Activated T-cell treated with anti-CD3 and anti-CD28 coated beads for 48 hours (primary cell): ENCODE measurements at places on chromosomes 5 and 9.
A peak's percentile ranks its signal among the peaks of the same experiment; 100 is the strongest.

DNA sequence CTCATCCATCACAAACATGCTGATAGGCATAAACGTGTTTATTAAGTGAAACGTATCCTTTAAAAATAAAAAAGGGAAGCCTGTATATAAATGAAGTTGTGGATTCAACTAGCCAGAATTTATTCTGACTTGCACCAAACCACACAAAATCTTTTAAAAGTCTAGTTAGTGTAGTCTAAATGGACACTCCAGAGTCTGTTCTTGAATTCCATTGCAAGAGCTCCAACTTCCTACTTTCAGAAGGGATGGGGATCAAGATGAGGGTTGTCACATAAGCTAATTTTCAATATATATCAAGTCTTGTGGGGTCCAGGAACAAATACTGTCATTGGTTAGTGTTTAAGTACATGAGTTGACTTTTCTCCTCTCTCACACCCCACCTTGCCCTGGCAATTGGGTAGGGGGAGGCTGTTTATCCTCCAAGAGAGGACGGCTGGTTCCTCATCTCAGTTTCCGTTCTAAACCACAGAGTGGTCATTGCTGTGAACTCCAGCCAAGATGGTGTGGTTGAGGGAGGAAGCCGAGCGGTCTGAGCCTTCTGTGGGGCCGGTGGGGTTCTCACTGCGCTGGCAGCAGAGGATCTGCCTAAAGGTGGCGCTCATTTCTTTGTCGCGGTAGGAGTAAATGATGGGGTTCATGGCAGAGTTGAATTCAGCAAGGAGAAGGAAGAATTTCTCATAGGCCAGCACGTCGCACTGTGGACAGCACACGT lies 163.2 kb downstream of the LPAR1 start:
- no peak for DNase-seq

- DNase-seq = no peak
These were observed 358.4 kb downstream of the EBF1 start for GRCh38 chr5:158741296-158741695.

GRCh38 chr5:146390469-146390868 lies 51.8 kb downstream of the POU4F3 start:
- no peak for DNase-seq

DNA sequence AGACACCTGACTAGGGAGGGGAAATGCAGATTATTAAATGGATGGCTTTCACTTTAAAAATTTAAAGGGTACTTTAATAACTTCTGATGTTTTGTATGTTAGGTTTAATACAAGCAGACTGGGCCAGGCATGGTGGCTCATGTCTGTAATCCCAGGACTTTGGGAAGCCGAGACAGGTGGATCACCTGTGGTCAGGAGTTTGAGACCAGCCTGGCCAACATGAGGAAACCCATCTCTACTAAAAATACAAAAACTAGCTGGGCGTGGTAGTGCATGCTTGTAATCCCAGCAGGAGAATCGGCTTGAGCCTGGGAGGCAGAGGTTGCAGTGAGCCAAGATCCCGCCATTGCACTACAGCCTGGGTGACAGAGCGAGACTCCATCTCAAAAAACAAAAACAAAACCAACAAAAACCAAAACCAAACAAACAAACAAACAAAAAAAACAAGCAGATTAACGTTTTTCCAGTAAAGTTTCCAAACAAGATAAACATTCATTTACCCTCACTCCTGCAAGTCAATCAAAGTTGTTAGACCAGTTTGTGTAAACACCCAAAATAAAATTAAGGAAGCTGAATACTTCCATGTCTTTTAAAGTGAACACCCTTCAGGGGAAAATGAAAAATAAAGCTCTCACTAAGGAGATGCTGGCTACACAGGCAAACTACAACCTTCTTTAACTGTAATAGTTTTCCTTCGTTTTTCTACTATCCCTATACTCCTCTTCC lies 14.1 kb downstream of the ETF1 start:
- no peak for DNase-seq

GRCh38 chr5:73957397-73958001 lies 331.5 kb downstream of the ARHGEF28 start:
- no peak for DNase-seq

GRCh38 chr9:97565262-97565661 lies 63.8 kb downstream of the TMOD1 start:
- DNase-seq = no peak

DNA sequence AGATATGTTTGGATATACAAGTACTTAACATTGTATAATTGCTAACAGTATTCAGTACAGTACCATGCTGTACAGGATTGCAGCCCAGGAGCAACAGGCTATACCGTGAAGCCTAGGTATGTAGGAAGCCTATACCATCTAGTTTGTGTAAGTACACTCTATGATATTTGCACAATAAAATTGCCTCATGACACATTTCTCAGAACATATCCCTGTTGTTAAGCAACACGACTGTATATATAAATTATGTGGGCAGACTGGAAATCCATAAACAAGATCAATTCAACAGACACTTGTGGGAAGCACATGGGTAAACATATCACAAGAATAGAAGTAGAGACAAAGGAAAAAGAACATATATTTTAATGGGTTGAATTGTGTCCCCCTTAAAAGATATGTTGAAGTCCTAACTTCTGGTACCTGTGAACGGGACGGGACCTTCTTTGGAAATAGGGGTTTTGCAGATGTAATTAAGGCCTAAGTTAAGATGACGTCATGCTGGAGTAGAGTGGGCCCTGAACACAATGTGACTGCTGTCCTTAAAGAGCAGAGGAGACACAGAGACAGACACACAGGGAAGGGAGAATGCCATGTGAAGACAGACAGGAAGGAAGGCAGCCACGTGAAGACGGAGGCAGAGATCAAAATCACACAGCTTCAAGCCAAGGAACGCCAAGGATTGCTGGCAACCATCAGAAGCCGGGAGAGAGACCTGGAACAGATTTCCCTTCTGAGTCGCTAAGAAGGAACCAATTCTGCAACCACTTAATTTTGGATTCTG lies 76.3 kb downstream of the SCAI start:
- DNase-seq = no peak

DNA sequence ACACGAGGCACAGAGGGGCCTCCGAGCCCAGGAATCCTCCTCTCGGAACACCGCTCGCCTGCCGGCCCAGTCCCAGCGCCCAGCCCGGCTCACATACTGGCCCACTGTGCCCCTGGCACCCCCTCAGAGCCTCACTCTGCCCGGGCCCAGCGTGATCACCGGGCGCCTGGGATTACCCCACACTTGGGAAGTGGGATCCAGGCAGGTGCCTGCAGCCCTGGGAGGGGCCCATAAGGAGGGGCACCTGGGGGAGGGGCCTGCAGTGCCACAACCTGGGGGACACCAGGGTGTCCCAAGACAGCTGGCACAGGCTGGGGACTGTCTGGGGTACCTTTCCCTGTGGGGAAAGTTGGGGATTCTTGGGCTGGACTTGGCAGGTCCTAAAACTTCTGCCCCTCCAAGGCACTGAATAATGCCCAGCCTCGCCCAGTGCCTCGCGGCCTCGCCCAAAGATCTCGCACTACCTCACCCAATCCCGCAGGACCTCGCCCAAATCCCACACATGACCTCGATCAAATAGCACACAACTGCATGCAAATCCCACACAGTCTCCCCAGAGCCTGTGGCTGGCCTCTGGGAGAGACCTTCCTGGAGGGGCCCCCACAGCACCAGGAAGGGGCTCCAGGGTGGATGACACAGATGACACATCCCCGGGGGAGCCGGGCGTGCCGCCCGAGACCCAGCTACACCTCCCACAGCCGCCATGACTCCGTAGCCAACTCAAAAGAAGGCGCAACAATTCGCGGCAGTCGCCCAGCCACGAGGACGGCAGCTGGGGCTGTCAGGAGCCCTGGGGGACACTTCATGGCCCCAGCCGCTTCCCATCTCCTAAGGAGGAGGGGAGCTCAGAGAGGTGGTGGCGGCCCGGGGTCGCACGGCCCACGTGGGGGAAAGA lies 13.7 kb downstream of the NOTCH1 start:
- DNase-seq = no peak

- DNase-seq = no peak
These were observed 1094.9 kb upstream of the C9orf72 start for GRCh38 chr9:28668158-28668557.

DNA sequence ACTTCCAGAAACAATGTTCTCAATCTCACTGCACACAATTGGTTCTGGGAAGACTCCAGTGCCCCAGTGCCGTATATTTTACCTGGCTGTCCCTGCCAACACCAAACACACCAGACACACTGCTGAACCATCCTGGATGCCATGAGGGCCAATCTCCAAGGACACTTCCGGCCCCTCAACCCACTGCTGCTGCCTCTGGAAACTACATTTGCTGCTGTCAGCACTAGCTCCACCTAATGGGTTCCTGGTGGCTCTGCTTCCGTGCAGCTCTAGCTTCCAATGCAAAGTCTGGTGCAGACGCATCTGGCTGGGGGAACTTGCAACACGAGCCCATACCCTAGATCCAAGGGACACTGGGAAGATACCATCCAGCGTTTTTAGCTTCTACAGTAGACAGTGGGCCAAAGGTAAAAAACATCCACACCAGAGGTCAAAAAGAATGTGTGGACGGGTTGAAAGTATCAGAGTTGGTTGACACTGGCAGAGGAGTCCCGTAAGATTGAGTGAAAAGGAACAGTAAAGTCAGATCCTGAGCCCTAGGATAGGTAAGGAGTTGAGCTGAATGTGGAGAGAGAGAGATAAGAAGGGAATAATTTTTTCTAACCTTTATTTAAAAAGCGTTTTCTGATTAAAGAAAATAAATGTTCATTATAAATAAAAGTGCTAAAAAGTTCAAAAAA lies 99.7 kb upstream of the KIF2A start:
- DNase-seq = no peak

DNA sequence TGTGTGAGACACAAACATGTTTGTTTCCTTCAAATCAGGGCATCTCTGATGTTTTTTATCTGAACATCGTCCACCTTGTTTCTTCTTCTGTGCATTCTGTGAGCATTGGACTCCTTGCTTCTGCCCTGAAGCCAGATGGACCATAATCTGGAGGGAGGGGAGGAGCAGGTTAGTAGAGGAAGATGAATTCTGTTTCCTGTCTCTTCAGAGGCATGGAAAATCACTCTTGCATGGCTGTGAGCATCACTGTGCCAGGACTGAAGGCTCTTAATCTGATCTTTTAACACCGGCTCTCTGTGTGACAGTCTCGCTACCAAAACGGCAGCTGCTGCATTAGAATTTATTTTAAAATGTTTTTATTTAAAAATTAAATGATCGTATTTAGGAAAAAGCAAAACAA lies 43.3 kb downstream of the TLE4 start:
- no peak for DNase-seq

DNA sequence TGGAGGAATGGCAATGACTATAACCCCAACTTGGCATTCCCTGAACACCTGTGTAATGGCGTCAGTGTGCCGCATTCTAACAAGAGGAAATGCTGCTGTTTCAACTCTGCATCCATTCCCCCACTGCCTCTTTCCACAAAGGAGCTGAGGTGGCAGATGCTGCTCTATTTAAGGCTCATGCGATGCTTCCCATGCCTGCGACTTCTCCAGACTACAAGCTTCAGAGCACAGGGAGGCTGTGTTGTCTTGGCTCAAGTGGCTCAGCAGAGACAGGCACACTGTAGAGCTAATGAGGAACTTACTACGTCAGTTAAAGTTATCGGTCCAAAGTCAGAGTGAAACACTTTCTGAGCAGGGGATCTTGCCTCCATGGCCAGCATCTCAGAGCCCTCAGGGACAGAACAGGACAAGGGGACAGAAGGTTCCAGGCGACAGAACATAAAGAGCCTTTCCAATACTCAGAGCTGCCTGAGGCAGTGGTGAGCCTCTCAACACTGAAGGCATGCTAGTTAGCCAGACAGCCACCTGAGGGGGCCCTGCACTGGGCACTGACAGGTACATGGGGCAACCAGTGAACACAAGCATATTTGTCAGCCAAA lies 21.8 kb downstream of the TNIP1 start:
- DNase-seq = no peak

GRCh38 chr5:156515121-156515520 lies 188.2 kb downstream of the SGCD start:
- DNase-seq = no peak

DNA sequence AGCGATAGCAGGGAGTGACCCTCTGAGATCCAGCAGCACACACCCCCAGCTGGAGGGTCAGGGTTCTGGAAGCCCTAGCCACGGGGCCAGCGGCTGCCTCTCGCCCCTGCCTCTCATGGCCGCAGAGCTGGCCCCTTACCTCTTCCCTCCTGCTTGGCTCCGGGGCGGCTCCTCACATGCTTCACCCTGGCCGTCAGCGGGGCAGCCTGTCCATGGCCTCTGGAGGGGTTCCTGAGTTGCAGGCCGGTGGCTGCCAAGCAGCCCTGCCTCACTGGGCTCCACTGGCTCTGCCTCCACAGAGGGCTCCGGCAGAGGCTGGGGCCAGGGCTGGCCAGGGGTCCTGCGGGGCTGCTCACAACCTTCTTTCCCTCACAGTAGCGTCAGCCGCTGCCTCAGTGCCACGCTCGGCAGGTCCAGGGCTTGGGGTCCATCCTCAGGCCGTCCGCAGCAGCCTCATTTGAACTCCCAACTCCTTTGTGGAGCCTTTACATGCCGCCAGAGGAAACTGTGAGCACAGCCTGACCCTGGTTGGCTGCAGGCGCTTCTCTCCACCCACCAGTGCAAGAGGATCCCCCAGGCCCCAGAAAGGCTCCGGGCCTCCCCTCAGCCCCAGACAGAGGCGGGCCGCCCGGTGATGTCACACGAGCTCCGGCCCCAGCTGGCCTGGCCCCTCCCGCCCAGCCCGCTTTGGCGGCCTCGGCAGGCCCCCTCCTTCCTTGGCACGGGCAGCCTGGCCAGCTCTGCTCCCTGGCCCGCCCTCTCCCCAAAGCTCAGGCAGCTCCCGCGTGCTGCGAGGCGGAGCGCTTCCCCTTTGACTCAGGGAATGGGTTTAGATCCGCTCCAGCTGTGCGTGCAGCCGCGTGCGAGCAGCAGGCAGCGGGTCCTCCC lies at the start of gene ANGPTL2:
Gene ANGPTL2, minus strand, starts transcription at position 460 of the 888 bp plus-strand sequence. CDS start 13,904 bp downstream, outside the sequence.
- peak; percentile 4 for DNase-seq

DNA sequence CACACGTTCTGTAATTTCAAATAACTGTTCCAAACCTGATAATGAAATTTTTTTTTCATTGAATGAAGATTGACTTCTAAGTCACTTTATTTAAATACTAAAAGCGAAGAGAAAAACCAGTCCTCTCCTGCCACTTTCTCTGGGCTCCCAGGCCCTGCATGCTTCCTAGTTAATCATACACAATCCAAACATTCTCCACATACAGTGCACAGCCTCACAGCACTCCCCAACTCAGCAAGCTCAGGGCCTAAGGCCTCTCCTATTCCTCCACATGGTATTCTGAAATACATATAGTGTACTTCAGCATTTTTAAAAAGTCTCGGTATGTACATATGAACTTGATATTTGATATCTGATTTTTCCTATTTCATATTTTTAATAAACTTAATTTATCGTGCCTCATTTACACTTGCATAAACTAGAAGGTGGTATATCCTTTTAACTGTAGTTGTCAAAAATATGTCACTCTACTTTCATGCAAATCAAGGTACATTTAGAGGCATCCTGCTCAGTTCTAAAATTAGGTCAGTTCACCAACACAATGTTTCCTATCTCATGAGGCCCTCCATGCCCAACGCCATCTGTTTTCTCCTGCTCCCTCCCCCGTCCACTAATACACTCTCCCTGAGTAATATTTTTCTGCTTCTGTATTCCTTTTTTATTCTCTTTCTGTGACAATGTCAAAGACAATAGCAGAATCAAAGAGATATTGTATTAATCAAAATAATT lies 206.7 kb downstream of the ARRDC3 start:
- no peak for DNase-seq
